ENCODE measurements at places on chromosomes 13 and 19. TPM values are rescaled to one million over a fixed set of nuclear protein-coding genes. Genes with fewer than 3 reads are reported as not detected.

ASF1B gene
- 75.3 TPM for total RNA-seq

COX7A1 gene
- not detected for total RNA-seq

OR10H1 gene
- not detected for total RNA-seq

FOXO1 gene
- 36.7 TPM for total RNA-seq

TNNT1 gene
- total RNA-seq = not detected

ACOD1 gene
- not detected for total RNA-seq

IL17D gene
- not detected for total RNA-seq

CGB3 gene
- not detected for total RNA-seq

RASIP1 gene
- total RNA-seq = not detected

PDE4A gene
- total RNA-seq = 28.2 TPM

PRTN3 gene
- total RNA-seq = not detected

GRCh38 chr13:19607523-19608078 lies 25.9 kb upstream of the MPHOSPH8 start:
- no peak for DNase-seq

DNA sequence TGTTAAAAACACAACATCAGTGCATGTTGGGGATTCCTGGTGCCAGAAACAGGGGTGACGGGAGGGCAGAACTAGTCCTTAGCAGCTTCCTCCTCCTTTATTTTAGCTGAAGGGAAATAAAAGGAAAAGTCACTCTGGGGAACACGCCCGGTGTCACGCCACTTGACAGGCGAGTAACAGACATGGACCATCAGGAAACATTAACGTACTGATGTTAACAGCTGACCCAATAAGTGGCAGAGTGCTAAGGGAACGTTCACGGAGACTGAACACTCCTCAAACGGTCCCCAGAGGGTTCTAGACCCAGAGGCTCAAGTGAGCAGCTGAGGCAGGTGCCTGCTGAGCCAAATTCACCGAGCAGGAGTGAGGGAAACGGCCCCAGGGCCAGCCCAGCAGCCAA lies 13.9 kb upstream of the EIF3G start:
- DNase-seq = no peak

DNA sequence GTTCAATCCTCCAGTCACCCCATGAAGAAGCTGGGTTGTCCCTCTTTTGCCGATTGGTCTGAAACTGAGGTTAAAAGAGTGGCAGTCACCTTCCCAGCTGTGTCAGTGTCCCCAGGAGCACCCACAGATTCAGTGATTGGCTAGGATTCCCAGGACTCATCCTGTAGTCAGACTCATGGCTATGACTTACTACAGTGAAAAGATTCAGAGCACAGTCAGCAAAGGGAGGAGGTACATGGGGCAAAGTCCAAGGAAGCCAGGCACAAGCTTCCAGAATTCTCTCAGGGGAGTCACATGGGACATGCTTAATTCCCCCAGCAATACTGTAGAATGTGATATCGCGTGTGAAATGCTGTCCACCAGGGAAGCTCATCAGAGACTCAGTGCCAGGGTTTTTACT lies 14.2 kb downstream of the ZNF473 start:
- no peak for DNase-seq

- peak; percentile 18 for DNase-seq
These were observed 128.3 kb upstream of the MCF2L start for GRCh38 chr13:112840472-112841302.

GRCh38 chr19:11486661-11487503 lies 6.0 kb upstream of the ELAVL3 start:
- DNase-seq = no peak

GRCh38 chr19:2970201-2970835 lies 7.0 kb upstream of the TLE6 start:
- DNase-seq = no peak

GRCh38 chr13:71290963-71291841 lies 575.8 kb downstream of the DACH1 start:
- peak; percentile 30 for DNase-seq

GRCh38 chr13:44151474-44151873 lies 222.2 kb upstream of the SERP2 start:
- no peak for DNase-seq

DNA sequence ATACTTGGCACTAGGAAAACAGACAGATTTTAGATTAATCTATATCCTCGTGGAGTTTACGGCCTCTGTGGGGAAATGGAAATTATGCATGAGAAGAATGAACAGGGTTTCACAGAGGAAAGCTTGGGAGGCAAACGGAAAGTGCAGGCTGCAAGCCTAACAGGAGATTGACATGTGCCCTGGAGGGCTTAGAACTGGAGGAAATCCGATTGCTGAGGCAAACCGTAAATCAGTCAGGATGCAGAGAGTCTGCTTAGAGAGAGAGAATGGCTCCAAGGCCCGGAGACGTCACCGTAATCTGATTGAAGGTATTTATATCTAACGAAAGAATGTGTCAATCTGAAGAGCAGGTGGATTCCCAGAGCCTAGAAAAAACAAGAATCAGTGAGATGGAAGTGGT lies 143.2 kb downstream of the KATNAL1 start:
- no peak for DNase-seq

DNA sequence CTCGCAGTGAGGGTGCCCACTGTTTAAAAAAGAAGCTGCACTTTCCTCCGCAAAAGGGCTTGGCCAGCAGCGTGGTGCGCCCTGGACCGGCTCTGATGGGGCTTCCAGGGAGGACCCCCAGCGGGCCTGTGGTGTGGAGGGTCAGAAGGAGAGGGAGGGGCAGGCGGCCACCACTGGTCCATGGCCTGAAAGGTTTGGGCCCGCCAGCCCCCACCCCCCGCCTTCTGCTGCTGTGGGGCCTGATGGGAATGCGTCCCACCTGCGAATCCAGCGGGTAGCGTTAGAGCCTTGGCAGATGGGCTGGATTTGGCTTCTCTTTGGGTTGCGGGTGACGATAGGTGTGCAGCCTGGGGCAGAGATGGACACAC lies 34.7 kb downstream of the TMEM255B start:
- peak; percentile 17 for DNase-seq

- DNase-seq = no peak
These were observed 16.0 kb downstream of the IRGC start for GRCh38 chr19:43731846-43732245.

- DNase-seq = no peak
These were observed 199.7 kb downstream of the KATNAL1 start for GRCh38 chr13:30107521-30108136.

DNA sequence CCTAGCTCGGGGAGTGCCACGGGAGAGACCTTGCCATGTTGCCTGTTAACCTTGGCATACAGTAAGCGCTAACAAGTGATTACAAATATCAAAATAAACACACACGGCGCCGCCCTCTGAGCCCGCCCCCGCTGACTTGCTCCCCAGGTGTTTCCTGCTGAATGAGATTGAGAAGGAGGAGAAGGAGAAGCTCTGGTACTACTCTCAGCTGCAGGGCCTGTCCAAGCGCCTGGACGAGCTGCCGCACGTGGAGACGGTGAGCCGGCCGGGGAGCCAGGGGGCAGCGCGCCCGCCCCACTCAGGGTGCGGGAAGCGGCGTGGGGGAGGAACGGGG lies 5.0 kb downstream of the APC2 start:
- no peak for DNase-seq

- DNase-seq = no peak
These were observed 505.5 kb downstream of the DIAPH3 start for GRCh38 chr13:59658027-59658737.

GRCh38 chr13:61774903-61775302 lies 359.3 kb upstream of the PCDH20 start:
- no peak for DNase-seq

DNA sequence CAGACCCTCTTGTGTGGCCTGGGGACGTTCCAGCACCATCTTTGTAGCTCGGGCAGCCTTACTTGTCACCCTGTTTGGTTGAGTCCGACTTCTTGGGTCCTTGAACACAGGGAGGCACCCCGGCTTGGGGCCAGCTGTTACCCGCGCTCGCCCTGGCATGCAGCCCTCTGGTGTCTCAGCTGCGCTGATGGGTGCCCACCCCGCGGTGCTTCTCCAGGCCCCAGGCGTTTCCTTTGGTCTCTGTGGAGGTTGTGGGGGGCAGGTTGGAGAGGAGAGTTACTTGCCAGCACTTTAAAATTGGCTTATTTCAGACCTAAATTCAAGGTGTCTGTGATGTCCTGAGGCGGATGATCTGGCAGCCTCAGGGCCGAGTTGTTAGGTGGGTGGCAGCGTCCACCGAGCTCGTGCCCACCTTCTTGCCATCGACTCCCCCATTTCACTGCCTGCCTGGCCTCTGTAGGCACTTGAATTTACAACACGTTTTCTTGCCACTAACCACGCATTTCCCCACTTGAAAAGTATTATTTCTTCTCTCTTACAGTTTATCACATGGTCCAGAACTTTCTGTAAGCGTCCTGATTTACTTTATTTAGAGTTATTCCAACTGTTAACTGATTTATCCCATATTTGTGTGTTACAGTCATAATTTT lies 16.9 kb downstream of the UBAC2 start:
- DNase-seq = peak; percentile 64

- no peak for DNase-seq
These were observed 235.9 kb downstream of the TSHZ3 start for GRCh38 chr19:31113293-31113692.

Data from activated naive CD8-positive, alpha-beta T cell treated with anti-CD3 and anti-CD28 coated beads, Interleukin-2, amount 10 ng/mL, durations not matched to agents 7 days and 5 days (primary cell).